Effector memory CD4-positive, alpha-beta T cell (primary cell): ENCODE measurements at places on chromosomes 3 and 15.

- no peak for DNase-seq
These were observed 15.9 kb downstream of the IGDCC3 start for GRCh38 chr15:65361708-65362459.

GRCh38 chr3:114464548-114464947, 170.7 kb downstream of the TIGIT start:
- no peak for DNase-seq

DNA sequence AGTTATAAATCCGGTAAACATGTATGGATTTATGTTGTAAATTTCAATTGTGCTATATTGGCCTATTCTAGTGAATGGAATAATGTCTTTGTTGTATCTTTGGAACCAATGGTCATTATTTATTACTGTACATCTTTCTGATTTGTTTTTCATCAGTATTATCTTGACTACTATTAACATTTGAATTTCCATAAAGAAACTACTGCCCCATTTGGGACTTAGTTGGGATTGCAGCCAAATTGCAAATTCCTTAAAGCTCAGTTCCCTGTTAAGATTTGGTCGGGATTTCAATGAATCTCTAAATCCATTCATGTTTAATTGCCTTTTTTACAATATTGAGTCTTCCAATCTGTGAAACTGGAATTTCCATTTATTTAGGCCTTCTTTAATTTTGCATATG, 822.4 kb upstream of the CADM2 start:
- DNase-seq, result no peak

- no peak for DNase-seq
These were observed 512.6 kb downstream of the MECOM start for GRCh38 chr3:169150920-169151319.

GRCh38 chr3:184133840-184134745, 1.1 kb upstream of the EIF2B5 start:
- no peak for DNase-seq

- DNase-seq, result no peak
These were observed 75.3 kb upstream of the BLM start for GRCh38 chr15:90641581-90642463.

DNA sequence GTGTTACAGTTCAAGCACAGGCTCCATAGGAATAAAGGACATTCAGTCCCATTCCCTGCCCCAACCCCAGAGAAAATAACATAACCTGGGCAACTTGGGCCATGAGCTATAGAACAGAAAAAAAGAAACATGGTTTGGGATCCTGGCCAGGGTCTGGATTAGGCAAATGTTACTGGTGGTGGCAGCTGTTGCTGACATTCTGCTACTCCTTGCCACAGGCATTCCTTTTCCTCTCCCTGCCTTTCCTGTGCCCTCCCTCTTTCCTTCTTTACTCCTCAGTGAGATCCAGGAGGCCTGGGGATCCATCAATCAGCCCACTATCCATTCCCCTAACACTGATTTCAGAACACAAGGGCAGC, 129.1 kb downstream of the NTRK3 start:
- no peak for DNase-seq

GRCh38 chr15:77881950-77882349, 195.6 kb downstream of the TBC1D2B start:
- no peak for DNase-seq

DNA sequence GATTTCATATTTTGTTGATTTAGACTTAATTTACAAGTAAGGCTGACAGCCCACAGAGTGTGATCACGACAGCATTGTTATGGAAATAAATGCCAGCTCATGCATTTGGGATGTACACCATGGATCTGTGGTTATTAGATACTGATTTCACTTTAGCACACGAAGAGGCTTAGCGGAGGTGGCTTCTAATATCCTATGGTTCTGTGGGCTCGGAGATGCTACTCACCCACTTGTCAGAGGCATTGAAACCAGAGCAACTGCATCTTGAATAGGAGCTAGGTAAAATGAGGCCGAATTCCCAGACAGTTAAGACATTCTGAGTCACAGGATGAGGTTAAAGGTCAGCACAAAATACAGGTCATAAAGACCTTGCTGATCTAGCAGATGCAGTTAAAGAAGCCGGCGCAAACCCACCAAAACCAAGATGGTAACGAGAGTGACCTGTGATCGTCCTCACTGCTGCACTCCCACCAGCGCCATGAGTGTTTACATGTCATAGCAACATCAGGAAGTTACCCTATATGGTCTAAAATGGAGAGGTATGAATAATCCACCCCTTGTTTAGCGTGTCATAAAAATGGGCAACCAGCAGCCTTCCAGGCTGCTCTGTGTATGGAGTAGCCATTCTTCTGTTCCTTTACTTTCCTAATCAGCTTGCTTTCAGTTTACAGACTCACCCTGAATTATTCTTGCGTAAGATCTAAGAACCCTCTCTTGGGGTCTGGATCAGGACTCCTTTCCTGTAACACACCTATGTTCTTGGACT, 117.5 kb downstream of the PGPEP1L start:
- DNase-seq, result no peak

DNA sequence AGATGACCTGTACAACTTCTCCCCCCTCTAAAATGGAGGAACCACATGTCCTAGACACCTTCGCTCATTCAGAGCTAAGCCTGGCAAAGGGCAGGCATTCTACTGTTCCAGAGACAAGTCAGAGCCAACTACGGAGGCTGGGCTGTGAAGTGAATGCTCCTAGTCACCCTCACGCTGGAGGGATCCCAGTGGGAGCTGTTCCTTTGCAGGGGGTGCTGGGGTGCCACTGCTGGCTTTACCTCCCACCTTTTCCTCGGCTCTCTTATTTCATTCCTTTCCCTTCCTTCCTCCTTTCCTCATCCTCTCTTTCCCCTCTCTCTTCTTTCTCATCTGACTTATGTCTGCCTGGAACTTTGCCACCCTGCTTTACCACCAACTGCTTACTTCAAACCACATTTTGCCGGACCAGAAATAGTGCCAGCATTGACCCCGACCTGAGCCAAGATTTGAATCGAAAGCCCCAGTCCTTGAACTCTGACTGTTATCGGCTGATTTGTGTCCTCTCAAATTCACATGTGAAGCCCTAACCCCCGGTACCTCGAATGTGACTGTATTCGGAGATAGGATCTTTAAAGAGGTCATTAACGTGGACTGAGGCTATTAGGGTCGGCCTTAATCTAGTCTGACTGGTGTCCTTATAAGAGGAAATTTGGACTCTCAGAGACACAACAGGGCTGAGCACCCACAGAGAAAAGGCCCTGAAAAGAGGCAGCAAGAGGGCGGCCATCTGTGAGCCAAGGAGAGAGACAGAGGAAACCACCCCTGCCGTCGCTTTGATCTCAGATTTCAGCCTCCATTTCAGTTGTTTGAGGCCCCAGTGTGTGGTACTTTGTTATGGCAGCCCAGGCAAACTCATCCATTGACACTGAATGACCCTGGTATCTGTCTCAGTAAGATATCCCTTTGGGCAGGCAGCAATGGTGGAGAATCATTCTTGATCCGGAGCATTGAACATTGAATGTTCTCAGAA, 31.3 kb upstream of the TBC1D21 start:
- no peak for DNase-seq

DNA sequence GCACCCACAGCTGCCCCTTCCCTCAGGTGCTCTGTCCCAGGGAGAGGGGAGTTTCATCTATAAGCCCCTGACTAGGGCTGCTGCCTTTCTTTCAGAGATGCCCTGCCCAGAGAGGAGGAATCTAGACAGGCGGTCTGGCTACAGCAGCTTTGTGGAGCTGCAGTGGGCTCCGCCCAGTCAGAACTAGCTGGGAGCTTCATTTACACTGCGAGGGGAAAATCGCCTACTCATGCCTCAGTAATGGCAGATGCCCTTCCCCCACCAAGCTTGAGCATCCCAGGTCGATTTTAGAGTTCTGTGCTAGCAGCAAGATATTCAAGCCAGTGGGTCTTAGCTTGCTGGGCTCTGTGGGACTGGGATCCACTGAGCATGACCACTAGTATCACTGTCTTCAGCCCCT, 181.2 kb upstream of the RARB start:
- DNase-seq, result no peak

- DNase-seq, result no peak
These were observed 112.5 kb upstream of the TGFBR2 start for GRCh38 chr3:30493911-30494311.

- no peak for DNase-seq
These were observed 27.5 kb downstream of the MASP1 start for GRCh38 chr3:187264021-187264420.

GRCh38 chr3:4284865-4285264, 18.3 kb upstream of the SETMAR start:
- DNase-seq, result no peak

GRCh38 chr3:147793841-147794240, 384.7 kb downstream of the ZIC1 start:
- DNase-seq, result no peak

DNA sequence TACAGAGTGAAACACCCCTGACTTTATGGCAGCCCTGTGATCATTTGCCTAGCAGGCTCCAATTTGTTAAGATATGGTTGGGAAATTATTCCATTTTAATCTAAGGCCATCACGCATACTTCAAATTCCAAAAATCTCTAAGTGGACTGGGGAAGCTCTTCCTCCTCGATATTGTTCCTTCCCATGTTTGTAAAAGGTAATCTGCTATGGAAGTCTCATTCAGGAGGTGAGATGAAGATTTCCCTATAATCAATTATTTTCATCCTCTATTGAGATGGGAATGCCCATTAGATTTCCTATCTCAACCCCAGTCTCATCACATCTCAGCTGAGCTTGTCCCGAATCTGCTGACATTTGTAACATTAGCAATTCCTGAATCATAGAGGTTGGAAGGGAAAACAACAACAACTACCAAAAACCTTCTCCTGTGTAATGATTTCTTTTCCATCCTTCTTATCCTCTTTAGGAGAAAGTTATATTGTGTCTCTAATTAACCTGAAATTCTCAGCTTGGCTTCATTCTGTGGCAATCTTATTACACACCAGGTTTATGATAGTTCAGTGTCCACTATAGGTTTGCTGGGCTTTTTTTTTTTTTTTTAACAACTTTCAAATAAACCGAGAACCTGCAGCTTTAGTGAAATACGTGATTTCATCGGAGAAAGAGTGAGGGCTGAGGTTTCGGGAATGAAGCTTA, 2.2 kb upstream of the NR2F2 start:
- no peak for DNase-seq

GRCh38 chr15:100373942-100374341, 32.2 kb upstream of the ADAMTS17 start:
- DNase-seq, result no peak

DNA sequence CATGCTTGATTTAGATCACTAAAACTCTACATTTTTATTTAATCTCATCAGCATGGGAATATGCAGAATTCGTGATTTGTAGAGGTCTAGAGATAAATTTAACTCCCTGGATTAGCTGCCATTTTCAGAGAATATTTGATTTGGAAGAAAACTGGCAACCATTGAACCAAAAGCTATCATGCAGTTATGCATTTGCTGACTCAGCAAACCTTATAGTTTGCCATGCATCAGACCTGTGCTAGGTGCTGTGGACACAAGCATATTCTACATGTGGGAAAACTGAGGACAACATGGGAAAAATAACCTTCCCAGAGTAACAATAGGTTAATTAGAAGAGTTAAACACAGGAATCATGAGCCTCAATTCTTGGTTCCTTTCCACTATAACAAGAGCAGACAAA, 54.7 kb upstream of the TP63 start:
- DNase-seq, result no peak

- DNase-seq, result no peak
These were observed 282.1 kb downstream of the RPLP1 start for GRCh38 chr15:69734699-69735098.
